Stimulated activated CD4-positive, alpha-beta T cell treated with anti-CD3 and anti-CD28 coated beads, Interleukin-1b, Interleukin-23, amount 100 ng/mL, for 1 hour (primary cell): ENCODE measurements at places on chromosomes 2 and 18.

DNA sequence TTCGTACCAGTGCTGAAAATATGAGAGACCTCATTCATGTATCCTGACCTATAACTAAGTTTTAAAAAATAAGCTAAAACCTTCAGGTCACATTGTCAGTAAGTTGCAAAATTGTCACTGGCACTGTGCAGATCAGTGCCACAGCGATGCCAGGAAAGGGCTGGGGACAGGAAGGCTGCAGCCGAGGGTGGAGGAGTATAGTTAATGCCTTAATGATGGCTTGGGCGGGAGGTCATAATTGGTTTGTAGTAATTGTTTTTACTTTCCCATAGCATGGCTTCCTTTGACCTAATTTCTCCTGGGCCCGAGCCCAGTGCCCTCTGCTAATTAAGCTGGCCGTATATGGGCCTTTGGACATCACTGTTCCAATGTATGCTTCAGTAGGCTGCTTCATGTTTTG is 47.2 kb upstream of the RAB12 start:
- no peak for DNase-seq

- DNase-seq: no peak
Measured at GRCh38 chr2:60356346-60356745, 197.1 kb downstream of the BCL11A start.

DNA sequence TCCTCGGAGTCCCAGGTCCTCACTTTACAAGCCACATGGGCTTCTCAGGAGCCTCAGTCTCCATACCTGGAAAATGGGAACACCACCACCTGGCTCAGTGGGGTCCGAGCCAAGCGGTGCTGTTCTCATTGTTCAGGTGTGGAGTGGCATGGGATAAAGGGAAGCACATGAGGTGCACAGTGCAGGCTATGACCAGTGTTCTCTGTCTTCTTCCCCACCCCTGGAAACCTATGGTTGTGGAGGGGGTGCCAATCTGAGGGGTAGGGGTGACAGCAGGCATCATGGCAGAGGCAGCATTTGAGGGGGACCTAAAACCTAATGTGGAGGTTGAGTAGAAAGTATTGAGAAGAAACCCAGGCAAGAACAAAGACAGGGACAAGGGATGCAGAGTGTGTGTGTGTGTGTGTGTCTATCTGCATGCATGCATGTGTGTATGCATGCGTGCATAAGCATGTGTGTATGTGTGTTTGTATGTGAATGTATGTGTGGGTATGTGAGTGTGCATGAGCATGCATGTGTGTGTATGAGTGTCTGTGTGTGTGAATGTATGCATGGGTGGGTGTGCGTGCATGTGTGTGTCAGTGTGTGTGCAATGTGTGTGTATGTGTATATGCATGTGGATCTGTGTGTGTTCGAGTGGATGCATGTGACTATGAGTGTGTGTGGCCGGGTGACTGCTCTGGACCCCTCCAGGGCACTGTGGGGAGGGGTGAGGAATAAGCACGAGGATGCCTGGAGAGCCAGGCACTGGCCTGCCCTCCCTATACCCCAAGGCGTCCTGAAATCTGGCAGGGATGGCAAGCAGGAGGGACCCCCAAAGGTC is 4.0 kb downstream of the KIF1A start:
- DNase-seq: no peak

- DNase-seq: no peak
Measured at GRCh38 chr2:196159221-196159892, 12.0 kb downstream of the STK17B start.

GRCh38 chr18:75209129-75209950 is at the start of gene PTGR3:
Gene PTGR3 (minus strand): TSS chr18:75209139. CDS start chr18:75209058, 81 bp downstream.
- DNase-seq: no peak

DNA sequence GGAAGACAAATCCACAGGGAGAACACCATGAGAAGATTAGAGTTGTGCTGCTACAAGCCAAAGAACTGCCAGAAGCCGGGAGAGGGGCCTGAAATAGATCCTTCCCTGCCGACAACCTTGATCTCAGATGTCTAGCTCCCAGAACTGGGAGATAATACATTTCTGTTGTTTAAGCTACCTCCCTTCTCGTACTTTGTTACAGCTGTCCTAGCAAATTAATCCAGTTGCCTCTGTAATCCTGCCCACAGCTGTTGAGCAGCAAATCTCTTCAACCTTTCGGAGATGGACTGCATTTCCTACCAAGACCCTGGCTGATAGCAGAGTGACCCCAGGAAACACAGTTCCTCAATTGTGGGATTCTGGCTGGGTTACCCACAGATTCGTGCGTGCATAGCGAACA is 2.6 kb upstream of the TBC1D8 start:
- DNase-seq: no peak

GRCh38 chr2:57918126-57918525 is 128.5 kb upstream of the VRK2 start:
- no peak for DNase-seq

GRCh38 chr2:66869076-66869475 is 434.2 kb downstream of the MEIS1 start:
- no peak for DNase-seq

DNA sequence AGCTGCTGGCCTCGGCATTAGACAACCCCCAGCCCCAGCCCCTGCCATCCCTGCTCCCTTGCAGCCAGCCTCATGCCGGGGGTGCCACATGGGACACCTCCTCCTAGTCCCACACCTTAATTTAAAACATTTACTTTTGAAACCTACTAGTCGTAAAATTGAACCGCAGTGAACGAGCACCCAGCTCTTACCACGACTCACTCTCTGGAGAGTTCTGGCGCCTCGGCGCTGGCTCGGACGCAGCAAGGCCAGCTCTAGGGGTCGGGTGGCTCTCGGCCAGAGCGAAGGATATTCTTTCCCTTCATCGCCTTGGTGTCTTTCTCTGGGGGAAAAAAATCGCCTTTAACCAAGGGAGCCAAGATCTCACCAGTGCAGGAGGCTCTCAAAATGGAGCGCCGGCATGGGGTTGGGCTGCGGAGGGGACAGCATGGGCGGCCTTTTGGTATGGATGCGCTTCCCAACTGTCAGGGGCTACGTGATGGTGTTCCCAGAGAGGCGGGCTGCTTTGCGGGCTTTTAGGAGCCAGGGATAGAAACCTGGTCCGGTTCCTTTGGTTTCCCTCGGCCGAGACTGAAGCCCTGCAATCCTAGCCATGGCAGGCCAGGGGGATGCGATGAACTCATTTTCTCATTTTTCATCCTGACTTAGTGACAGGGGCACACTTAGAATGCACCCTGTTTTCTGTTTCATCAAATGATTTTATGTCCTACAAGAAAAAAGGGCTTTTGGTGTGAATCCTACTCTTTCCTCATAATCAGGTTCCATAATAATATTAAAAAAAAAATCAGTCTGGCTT is 2.0 kb downstream of the HPCAL1 start:
- no peak for DNase-seq

- no peak for DNase-seq
Measured at GRCh38 chr2:19408592-19408991, 50.2 kb upstream of the OSR1 start.
